ENCODE measurements at places on chromosomes 4 and X.

GRCh38 chr4:140346136-140346535, 27.3 kb upstream of the SCOC start:
- DNase-seq: no peak

- DNase-seq: no peak
These were observed 242.9 kb upstream of the GK2 start for GRCh38 chr4:79650794-79651431.

- no peak for DNase-seq
These were observed 1.9 kb downstream of the ARHGAP6 start for GRCh38 chrX:11663875-11664210.

- DNase-seq: no peak
These were observed 30.2 kb downstream of the SPINK2 start for GRCh38 chr4:56791316-56791715.

- no peak for DNase-seq
These were observed 65.5 kb upstream of the FHDC1 start for GRCh38 chr4:152870606-152871005.

DNA sequence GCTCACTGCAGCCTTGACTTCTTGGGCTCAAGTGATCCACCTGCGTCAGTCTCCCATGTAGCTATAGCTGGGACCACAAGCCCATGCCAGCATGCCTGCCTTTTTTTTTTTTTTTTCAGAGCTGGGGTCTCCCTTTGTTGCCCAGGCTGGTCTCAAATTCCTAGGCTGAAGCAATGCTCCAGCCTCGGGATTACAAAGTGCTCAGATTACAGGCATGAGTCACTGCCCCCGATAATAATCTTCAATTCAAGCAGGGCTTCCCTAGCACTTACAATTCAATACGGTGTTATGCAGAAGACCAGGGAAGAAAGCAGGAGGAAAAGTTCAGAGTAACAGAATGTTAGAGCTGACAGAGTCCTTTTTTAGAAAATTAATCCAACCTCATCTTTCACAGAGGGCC, 26.1 kb downstream of the OTOP1 start:
- DNase-seq: no peak

GRCh38 chrX:5650904-5651303, 577.8 kb downstream of the NLGN4X start:
- DNase-seq: no peak

DNA sequence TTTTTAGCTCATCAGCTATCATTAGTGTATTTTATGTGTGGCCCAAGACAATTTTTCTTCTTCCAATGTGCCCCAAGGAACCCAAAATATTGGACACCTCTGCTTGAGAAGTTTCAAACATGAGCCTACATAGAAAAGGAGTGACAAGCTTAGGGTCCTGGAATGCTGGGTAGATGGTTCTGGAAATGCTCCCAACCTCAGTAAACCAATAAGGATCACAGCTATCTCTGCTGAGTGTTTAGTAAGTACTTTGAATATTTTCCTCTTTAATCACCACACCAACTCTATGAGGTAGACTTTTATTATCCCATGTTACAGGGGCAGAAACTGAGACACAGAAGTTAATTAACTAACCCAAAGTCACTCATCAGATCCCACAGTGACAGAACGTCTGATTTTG, 164.9 kb upstream of the KLF3 start:
- no peak for DNase-seq

GRCh38 chr4:144820011-144820727, 174.2 kb downstream of the HHIP start:
- no peak for DNase-seq

DNA sequence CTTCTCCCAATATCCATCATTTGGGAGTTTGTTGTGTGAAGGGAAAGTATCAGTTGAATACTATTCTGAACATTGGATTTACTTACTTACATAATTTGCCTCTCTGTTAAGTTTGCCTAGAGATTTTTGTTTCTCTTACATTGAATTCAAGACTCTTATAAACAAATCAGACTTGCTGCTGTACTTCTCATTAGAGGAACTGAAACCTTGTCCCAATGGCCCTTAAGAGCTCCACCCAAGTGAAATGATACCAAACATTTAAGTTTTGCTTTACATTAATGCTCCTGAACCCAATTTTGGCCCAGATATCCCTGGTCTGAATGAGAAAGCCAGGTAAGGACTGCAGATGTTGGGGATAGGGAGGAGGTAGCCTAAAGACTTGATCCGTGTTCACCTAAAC, 32.0 kb downstream of the HAND2 start:
- no peak for DNase-seq

DNA sequence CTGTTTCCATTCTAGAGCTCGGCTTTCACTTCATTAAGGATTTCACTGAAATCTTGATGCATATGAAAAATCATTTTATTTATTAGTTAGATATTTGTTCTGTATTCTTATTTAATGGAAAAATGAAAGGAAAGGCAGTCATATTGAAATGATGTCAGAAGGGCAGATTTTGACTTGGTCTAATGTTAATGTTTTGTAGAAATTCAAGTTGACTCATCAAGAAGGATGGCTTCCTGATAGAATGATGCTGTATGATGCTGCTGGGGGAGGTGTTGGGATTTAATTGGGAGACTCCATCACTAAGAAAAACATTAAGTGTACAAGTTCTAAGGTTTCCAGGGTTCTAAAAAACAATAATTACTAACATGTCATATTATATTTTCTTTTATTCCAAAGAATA, 204.8 kb downstream of the PDGFC start:
- no peak for DNase-seq

DNA sequence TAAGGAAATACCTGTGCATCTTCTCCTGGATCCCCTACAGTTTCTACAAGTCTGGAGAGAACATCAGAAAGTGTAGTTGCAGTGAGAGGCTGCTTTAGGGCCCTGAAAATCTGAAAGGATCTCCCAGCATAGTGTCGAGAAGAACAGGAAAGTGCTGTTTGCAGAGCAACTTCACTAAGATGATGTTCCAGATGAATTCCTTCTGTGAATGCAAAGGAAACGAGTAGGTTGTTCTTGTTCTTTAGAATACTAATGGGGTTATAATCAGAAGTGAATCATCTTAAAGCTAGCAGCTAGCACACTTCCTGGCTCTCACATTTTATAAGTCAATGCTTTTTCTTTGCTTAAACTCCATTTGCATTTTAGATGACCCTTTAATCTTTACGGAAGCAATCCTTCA, 53.7 kb downstream of the ZAR1 start:
- DNase-seq: no peak

- DNase-seq: no peak
These were observed 55.2 kb downstream of the CDS1 start for GRCh38 chr4:84638092-84638491.

GRCh38 chr4:21792736-21793135, 155.8 kb downstream of the KCNIP4 start:
- no peak for DNase-seq

DNA sequence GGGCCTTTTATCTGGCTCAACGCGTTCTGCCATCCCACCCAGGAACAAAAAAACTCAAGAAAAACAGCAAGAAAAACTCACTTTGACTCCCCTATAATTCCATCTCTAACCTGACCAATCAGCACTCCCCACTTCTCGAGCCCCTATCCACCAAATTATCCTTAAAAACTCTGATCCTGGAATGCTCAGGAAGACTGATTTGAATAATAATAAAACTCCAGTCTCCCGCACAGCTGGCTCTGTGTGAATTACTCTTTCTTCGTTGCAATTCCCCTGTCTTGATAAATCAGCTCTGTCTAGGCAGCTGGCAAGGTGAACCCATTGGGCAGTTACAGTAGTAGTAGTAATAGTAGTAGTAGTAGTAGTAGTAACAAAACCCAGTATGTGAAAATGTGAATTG, 165.7 kb upstream of the CASK start:
- DNase-seq: no peak

GRCh38 chr4:2954358-2955185, 8.6 kb downstream of the NOP14 start:
- DNase-seq: peak; percentile 49

- no peak for DNase-seq
These were observed 111.6 kb upstream of the WDR17 start for GRCh38 chr4:175953960-175954521.

- peak; percentile 65 for DNase-seq
These were observed at the start of gene GSPT2 for GRCh38 chrX:51743179-51743957. GSPT2 (plus strand) TSS chrX:51743442; CDS start chrX:51743627, 185 bp downstream.

GRCh38 chr4:38820329-38821061, 15.9 kb upstream of the TLR1 start:
- DNase-seq: no peak

- DNase-seq: no peak
These were observed 1826.0 kb downstream of the STIM2 start for GRCh38 chr4:28686618-28687017.

DNA sequence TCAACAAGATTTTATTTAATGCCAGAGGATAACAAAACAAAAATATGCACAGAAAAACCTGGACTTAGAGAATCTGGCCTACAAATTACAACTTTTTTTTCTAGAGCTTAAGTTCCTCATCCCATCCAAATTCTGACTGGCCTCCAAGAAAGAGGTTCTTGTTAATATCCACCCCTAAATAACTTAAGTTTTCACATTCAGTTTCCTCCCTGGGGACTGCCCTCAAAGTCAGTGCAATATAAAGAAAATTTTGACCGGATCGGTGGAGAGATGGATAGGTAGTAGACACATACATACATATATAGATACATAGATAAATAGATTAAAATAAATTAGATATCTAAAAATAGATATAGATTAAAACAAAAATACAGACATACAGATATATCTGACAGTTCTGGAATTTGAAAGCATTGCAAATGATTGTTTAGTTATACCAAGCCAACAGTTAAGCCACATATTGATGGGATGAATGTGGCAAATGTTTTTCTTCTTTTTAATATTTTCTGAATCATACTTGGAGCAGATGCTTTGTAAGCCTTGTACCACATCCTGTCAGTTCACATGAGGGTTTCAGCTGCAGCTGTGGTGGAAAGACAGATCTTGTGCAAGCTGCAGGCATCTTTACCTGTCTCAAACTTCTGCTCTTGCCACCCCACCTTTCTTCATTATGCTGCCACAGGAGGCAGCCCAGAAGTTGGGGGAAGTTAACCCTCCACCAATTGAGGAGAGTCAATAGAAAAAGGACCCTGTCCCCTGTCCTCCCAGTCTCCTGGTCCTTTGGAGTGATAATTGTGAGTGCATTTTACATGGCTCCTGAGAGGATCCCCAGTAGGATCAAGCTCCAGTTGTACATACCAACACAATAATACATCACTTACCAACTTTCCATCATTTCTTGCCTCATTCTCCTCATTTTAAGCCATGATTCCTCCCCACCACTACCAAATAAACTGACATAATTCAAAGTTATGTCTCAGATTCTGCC, 58.5 kb upstream of the PRDM8 start:
- peak; percentile 55 for DNase-seq

DNA sequence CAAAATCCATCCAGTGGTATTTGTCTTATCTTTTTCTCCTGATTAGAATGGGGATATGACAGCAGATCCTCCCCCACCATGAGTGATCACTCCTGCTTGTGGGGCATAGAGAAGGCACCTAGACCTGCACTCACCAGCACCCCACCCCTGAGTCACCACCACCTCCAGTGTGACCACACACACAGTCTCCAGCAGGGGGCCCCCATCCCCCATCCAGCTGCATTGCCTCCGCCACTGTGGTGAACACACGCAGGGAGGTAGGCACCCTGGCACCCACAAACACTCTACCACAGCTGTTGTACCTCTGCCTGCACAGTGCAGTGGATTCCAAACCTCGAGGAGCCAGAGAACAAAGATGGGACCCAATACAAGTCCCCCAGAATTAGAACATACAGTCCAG, 9.0 kb upstream of the MAGEA8 start:
- peak; percentile 54 for DNase-seq

DNA sequence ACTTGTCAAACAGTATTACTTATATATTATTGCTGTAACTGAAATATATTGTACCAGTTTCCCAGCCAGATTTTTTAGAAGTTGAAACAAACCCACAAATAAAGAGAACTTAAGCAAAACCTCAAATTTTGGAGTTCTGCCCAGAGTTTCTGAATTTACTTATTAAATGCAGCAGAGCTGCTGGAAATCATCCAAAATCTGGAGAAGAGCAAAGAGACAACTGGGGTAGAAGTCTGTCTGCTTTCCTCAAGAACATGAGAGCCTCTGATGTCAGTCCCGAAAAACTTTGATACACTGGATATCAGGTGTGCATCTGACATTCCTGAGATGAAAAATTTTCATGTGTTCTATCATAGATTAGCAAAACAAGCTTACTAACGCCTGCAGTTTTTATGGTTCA, 325.9 kb downstream of the NR3C2 start:
- no peak for DNase-seq

DNA sequence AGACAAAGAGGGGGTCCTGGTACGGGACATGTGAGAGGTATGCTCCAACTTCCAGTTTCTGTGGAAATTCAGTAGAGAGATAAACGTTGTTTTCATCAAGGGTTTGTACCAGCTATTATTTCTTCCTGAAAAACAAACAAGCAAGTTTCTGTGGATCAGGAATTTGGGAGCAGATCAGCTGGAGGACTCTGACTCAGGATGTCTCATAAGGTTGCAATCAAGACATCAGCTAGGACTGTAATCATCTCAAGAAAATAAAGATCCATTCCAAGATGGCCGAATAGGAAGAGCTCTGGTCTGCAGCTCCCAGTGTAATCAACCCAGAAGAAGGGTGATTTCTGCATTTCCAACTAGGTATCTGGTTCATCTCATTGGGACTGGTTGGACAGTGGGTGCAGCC, 23.5 kb upstream of the NFKB1 start:
- no peak for DNase-seq

DNA sequence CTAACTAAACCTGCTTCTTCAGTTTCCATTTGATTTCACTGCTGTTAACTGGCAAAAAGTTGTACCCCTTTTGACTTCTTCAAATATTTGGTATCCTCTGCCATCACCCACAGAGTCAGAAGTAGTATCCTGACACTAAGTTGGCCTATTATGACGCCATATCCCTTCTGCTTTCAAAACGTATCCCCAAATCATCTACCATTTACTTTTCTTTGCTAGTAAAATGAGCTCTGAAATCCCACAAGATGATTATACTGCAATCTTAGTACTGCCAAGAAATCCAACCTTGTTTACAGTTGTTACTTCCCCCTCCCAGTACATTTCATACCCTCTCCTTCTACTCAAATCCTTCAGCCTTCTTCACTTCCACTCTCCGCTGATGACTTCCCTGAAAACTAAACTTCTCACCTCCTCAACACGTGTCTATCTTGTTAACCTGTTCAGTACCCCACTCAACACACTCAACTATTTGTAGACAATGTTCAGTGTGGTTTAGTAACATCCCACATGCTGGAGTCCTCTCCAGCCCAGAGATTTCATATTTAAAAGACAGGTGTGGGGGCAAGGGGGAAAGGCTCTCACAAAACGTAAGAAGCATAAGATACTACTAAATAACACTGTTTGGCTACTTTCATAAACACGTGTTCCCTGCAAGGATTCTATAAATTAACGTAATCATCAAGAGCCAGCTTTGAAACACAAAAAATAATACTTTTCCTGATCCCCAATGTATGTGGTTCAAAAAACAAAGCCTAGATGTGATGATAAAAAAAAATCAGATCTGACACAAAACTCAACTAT, 1.3 kb downstream of the NAF1 start:
- DNase-seq: no peak

- DNase-seq: no peak
These were observed 85.1 kb downstream of the NKX6-1 start for GRCh38 chr4:84413976-84414375.

All from CD4-positive, alpha-beta T cell treated with Interleukin-4 for 1 hour (primary cell).